H1 (cell line): ENCODE measurements at places on chromosomes 3 and 15. TPM values are rescaled to one million over a fixed set of nuclear protein-coding genes. Genes with fewer than 3 reads are reported as not detected.

- no peak for DNase-seq
- no peaks in the 10 kb centered on the region for H3K27me3 ChIP-seq
- peaks cover 39% of the 10 kb centered on the region for H3K36me3 ChIP-seq
- H3K4me3 ChIP-seq: no peak overlapping the region
- no peak overlapping the region for H3K27ac ChIP-seq
- H3K4me1 ChIP-seq: no peaks in the 10 kb centered on the region; the same call in 1 of the 2 replicates
These were observed 13.0 kb downstream of the THBS1 start for GRCh38 chr15:39593656-39594445.

The EXD1 gene
- total RNA-seq: 0.54 TPM in 1 of 2 replicates, not detected in the other

GRCh38 chr15:43828061-43828657 lies 1.4 kb downstream of the WDR76 start:
- no peak overlapping the region for H3K4me3 ChIP-seq
- no peak for DNase-seq
- no peaks in the 10 kb centered on the region for H3K36me3 ChIP-seq
- peaks cover 3% of the 10 kb centered on the region for H3K4me1 ChIP-seq
- no peaks in the 10 kb centered on the region for H3K27me3 ChIP-seq

- H3K27ac ChIP-seq: no peak overlapping the region
- no peaks in the 10 kb centered on the region for H3K36me3 ChIP-seq
- no peaks in the 10 kb centered on the region for H3K27me3 ChIP-seq
- no peak for DNase-seq
- H3K4me3 ChIP-seq: no peak overlapping the region
These were observed 307.4 kb upstream of the COL8A1 start for GRCh38 chr3:99330924-99331532.
